ENCODE measurements at places on chromosomes 4 and X.
A peak's percentile ranks its signal among the peaks of the same experiment; 100 is the strongest.

- DNase-seq: no peak
Measured at GRCh38 chr4:13678186-13678924, 50.8 kb upstream of the BOD1L1 start.

DNA sequence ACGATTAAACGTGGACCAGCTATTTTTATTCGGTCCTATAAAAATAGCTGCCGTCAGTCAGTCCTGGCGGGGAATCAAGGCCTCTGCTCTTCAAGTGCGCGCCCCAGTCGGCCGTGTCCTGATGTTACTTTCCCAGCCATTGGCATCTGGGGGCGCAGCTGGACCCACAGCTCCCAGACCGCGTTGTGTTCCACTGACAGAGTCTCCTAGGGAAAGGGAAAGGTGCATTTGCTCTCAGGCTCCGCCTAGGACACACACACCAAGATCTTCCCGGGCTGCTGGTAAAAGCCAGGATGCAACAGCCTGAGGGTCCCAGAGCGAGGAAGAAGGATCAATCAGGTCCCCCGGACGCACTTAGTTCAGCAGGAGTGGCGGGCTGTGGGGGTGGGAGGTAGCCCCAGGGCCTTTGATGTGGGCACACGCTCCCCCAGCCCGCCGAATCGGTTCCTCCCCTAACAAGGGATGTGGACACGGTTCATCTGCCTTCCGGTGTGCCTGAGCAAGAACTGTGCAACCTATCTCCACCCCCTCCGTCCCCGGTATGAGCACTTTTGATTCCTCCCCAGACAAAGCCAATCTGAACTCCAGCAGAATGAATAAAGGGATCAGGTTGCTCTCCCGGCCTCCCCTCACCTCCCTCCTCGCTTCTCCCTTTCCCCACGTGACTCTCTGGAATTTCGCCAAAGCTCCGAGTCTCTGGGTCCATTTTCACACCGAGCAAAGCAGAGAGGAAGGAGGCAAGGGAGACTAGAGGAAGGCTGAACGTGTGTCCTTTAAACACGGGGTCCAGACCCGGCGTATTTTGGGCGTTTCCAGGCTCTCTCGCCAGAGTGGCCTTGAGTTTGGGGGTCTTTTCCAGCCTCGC, 626 bp upstream of the FRAS1 start:
- DNase-seq: peak; percentile 55

- no peak for DNase-seq
Measured at GRCh38 chr4:118206627-118207026, 146.2 kb downstream of the PRSS12 start.

GRCh38 chr4:16443504-16444088, 217.3 kb upstream of the TAPT1 start:
- DNase-seq: no peak

Measured in cortex of kidney (tissue), 1 donor.